ENCODE measurements at places on chromosomes 3 and 15. TPM values are rescaled to one million over a fixed set of nuclear protein-coding genes. Genes with fewer than 3 reads are reported as not detected.

GRCh38 chr3:98812851-98813374 is 49.8 kb downstream of the ST3GAL6 start:
- ATAC-seq = peak; percentile 60

DNA sequence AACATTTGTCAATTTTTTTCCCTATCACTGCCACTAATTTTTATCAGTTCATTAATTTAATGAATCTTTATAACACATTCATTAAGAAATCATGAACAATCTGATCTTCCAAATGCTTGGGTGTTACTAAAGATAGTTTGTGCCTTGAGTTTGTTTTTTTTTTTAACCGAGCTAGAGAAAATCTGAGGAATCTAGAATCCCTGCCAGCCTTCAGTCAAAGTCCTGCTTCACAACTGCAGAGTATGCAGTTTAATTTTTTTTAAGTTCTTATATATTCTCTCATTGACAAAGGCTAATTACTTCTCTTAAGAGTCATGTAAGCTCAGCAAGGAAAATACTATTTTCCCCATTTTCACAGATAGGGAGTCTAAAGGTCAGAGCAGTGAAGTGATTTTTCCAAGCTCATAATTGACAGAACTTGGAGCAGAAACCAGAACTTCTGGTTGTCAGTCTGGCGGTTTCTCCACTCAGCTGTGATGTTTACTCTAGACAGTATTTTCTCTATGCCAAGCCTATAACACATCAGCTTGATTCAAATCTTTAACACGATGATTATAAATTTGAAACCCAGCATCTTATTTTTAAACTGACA is 55.7 kb downstream of the TNIK start:
- peak; percentile 25 for ATAC-seq

- no peak for ATAC-seq
Observed at GRCh38 chr3:117874904-117875874, 1159.5 kb downstream of the IGSF11 start.

- ATAC-seq = no peak
Observed at GRCh38 chr3:46193436-46193835, 14.7 kb downstream of the CCR1 start.

GRCh38 chr3:157469561-157470294 is 33.1 kb downstream of the PTX3 start:
- no peak for ATAC-seq

DNA sequence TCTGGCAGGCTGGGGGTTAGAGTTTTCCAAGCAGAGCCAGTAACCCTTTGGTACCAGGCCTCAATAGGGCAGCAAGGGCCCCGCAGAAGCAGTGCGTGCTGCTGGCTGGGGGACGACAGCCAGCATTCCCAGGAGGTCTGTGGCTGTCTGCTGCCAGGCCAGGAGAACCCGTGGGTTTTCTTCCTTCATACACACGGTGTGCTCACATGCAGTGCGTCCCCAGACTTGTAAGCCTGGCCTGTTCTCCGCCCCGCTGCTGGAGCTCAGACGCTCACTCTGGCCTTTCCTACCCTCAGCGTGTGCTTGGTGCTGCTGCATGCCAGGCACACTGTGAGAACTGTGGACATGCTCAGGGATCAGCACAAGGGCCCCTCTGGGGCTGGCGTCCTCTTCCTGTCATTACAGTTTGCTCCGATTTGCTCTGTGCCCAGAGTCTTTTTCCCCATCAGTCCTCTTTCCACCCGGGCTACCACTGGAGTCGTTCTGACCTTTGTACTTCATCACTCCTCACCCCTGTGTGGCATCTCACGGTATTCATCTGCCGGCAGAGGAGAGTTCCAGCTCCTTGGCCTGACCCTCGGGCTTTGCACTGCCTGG is 149.5 kb downstream of the DNAJB8 start:
- ATAC-seq = no peak

GRCh38 chr3:141986548-141987107 is 110.2 kb downstream of the ATP1B3 start:
- ATAC-seq = peak; percentile 52

GRCh38 chr3:114439284-114439683 is 145.5 kb downstream of the TIGIT start:
- ATAC-seq = no peak

GRCh38 chr3:71062952-71063772 is 520.4 kb downstream of the FOXP1 start:
- ATAC-seq = no peak

DNA sequence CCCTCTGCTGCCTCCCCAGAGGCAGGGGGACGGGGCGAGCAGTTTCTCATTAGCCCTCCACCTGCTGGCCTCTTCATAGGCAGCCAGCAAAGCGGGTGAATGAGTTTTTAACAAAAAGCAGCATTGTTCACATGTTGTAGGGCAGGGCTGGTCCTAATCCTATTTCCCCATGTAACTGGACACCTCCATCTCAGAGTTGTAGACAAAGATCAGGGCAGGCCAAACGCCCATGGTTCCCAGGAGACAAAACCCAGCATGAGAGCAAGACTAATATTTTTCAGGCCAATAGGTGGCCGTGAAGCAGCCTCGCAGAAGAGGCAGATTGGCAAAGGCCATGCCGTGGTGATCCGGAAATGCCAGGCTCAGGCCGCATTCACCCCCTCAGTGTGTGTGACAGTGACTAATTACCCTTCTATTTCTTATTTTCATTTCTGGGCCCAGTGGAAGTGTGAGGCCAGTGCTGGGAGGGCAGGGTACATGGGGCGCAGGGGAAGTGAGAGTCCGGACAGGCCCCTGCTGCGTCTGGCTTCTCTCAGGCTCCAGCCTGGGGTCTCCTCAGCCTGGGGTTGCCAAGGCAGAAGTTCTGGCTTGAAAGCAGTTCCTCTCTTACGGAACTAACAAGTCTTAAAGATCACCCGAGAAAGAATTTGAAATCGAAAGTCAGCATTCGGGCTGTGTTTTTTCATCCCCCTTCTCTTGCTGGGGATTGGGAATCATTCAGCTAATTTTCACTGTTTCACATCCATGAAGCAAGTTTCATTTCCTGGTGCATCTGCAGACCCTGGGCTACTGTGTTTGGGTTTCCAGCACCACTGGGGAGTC is 64.8 kb downstream of the BOC start:
- peak; percentile 9 for ATAC-seq

- no peak for ATAC-seq
Observed at GRCh38 chr3:167559924-167560323, 86.1 kb upstream of the SERPINI2 start.

GRCh38 chr3:2156244-2156847 is 57.7 kb downstream of the CNTN4 start:
- ATAC-seq = no peak

- ATAC-seq = no peak
Observed at GRCh38 chr15:68311464-68311835, 33.9 kb downstream of the FEM1B start.

GRCh38 chr15:31278061-31278445 is 48.6 kb upstream of the KLF13 start:
- no peak for ATAC-seq

DNA sequence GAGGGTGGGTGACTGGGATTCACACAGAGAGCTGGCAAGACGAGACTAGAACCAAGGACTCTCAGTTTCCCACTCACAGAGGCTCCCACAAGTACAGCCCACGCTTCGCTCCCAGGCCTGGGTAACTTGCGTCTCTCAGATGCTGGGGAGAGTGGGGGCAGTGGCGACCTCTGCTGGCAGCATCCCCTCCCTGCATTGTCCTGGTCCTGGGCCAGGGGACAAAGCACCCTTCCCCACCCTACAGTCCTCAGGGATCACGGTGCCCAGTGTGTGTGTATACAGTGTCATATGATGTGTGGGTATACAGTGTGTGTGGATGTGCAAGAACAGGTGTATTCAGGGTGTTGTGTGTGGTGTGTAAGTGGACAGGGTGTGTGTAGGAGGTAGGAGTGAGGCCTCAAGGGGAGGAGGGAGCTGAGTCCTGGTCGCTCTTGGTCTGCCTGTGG is 12.8 kb downstream of the VILL start:
- peak; percentile 3 for ATAC-seq

- peak; percentile 49 for ATAC-seq
Observed at GRCh38 chr3:66276705-66277274, 56.0 kb downstream of the SLC25A26 start.

GRCh38 chr15:69885173-69885955 is 212.4 kb downstream of the TLE3 start:
- ATAC-seq = no peak

GRCh38 chr3:124174910-124175874 is 183.3 kb upstream of the ROPN1 start:
- ATAC-seq = no peak

GRCh38 chr3:47536221-47536891 is 22.8 kb upstream of the ELP6 start:
- ATAC-seq = no peak

GRCh38 chr15:74608786-74609185 is 6.8 kb upstream of the CLK3 start:
- no peak for ATAC-seq

GRCh38 chr3:51708216-51708845 is 1.5 kb downstream of the GRM2 start:
- no peak for ATAC-seq

GRCh38 chr3:40116478-40117177 is 192.9 kb upstream of the EIF1B start:
- no peak for ATAC-seq

GRCh38 chr3:107861904-107862303 is 228.9 kb downstream of the CD47 start:
- no peak for ATAC-seq

GRCh38 chr3:14122301-14122700 is 2.4 kb downstream of the CHCHD4 start:
- ATAC-seq = peak; percentile 1

- peak; percentile 15 for ATAC-seq
Observed at GRCh38 chr3:100709842-100710260, 557 bp downstream of the TFG start.

DNA sequence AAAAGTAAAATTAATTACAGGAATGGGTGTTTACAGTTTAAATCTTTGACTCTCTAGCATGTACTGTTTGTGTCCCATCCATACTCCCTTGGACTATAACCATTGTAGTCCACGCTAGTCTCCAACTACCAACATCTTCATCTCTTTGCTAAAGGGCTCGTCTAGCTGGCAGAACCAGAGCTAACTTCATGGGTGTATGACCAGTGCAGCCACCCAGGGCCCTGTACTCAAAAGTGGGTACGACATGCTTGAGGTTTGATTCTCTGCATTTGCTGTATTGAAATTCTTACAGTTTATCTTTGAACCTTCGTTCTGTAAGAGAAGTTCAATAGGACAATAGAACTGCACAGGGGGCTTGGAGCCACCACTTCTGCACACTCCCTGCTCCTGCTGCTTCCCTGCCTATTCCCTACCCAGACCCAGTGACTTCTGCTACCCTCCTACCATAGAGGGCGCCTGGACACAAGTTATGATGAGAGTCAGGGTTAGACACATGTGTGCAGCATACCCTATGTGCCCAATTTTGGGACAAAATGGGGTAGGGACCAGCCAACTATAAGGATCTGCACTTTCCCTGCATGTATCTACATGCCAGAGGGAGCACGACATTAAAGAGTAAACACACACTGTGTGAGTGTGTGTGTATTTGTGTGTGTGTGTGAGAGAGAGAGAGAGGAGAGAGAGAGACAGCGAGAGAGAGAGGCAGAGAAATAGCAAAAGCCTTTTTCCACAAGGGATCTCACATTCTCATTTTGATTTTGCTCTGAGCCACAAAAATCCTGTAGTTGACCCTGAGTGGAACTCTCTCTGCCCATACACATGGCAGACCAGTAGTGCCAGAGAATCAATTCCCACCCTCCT is 59.0 kb upstream of the NECTIN3 start:
- ATAC-seq = no peak

DNA sequence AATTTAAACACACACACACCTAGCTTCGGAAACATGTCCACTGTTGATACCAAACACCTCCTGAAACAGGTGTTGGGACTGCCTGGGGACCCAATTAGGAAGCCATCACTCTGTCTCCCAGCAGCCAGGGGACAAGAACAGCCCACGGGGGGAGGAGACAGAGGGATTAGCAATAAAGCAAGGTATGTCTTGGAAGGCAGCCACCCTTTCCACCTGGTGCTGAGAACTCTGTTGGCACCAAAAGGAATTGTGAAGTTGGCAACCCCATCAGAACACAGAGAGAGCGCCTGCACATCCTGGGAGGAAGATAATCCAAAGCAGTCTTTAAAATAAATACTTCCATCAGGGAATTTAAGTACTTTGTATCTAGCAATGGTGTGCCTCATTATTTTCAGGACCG is 111.0 kb downstream of the ADAMTS17 start:
- ATAC-seq = no peak

DNA sequence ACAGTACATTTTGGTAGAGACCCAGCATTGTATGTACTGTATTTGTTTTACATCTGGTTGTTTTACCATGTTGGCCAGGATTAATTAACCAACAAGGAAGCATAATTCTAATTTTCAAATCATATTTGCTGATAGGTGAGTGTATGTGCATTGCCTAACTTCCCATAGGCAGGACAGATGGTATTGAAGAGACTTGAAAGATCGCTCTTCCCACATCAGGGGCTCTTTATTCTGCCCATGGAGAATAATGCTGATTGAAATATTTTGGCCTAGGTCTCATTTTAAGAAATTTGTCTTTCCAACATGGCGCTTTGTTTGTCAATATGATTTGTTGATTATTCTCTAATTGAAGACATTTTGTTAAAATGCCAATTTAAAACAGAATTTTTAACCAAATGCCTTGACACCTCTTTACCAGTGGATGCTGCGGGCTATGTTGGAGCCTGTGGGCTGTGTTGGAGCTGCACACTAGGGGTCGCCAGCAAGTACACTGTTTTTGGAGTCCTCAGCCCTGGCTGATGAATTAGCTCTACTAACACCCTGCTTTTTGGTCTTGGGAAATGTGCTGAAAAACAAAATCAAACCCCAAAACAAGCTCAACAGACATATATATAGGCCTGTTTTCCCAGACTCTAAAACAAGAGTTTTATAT is 5.3 kb downstream of the P2RY12 start:
- ATAC-seq = no peak

DNA sequence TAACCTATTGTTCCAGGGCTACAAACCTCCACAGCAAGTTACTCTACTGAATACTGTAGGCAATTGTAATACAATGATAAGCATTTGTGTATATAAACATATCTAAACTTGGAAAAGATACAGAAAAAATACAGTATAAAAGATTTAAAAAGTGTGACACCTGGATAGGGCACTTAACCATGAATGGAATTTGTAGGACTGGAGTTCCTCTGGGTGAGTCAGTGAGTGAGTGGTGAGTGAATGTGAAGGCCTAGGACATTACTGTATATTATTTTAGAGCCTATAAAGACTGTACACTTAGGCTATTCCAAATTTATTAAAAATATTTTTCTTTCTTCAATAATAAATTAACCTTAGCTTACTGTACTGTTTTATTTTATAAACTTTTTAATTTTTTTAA is 38.4 kb upstream of the SLC25A36 start:
- no peak for ATAC-seq

- ATAC-seq = no peak
Observed at GRCh38 chr15:76512971-76513370, 176.4 kb downstream of the ISL2 start.

The GPR149 gene
- total RNA-seq = not detected

The PRR20G gene
- total RNA-seq = not detected

The STRC gene
- not detected for total RNA-seq

The GREM1 gene
- 9.2 TPM for total RNA-seq

The GOLGA8R gene
- total RNA-seq = 1.8 TPM

The GHRL gene
- total RNA-seq = 0.76 TPM

The RAB6B gene
- total RNA-seq = 3.3 TPM

The B3GNT5 gene
- total RNA-seq = 70.7 TPM

The WDR93 gene
- total RNA-seq = not detected

The SERINC4 gene
- 0.36 TPM for total RNA-seq

The POLG gene
- total RNA-seq = 34.6 TPM

The COLQ gene
- 0.40 TPM for total RNA-seq
